Posterior vena cava (tissue), 2 donors: ENCODE measurements at places on chromosomes 4 and X.

- DNase-seq, result no peak
Observed at GRCh38 chr4:153764601-153765368, 5.0 kb upstream of the RNF175 start.

DNA sequence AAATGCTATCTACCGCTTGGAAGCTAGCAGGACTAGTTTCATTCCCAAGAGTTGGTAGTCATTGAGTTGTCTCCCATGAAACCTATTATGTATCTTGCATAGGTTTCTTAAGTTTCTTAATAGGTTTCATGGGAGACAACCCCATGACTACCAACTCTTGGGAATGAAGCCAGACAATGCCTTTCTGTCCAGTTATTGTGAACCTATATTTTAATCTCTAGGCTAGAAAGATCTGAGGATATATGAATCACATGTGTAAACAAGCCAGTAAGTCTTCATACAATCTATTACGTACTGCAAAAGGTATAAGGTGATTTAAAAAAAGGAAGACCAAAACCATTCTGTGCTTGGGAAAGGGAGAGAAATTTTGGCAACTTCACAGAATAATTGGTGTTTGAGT lies 162.6 kb downstream of the INPP4B start:
- DNase-seq, result no peak

DNA sequence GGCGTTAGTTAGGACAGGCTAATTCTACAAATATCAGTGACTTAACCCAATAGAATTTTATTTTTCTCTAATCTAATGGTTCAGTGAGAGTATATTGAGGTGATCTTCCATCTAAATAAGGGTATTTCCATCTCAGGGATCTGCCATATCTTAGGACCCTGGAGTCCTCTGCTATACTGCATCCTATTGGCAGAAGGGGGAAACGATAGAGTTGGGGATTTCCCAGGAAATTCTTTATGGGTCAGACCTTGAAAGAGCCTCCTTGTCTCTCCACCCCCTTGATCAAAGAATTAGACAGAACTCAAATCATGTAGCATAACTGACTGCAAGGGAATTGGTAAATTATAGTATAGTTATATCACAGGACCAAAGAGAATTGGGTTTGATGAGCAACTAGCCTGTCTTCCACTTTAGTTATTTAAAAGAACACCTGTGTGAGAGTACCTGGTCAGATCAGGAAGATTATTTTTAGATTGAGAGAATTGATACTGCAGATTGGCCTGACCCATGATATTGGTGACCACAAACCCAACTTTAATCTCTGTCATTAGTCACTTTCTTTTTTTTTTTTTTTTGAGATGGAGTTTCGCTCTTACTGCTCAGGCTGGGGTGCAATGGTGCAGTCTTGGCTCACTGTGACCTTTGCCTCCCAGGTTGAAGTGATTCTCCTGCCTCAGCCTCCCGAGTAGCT lies 25.6 kb downstream of the SMARCA5 start:
- DNase-seq, result no peak

- DNase-seq, result no peak
Observed at GRCh38 chr4:54495641-54496040, 162.1 kb upstream of the KIT start.

DNA sequence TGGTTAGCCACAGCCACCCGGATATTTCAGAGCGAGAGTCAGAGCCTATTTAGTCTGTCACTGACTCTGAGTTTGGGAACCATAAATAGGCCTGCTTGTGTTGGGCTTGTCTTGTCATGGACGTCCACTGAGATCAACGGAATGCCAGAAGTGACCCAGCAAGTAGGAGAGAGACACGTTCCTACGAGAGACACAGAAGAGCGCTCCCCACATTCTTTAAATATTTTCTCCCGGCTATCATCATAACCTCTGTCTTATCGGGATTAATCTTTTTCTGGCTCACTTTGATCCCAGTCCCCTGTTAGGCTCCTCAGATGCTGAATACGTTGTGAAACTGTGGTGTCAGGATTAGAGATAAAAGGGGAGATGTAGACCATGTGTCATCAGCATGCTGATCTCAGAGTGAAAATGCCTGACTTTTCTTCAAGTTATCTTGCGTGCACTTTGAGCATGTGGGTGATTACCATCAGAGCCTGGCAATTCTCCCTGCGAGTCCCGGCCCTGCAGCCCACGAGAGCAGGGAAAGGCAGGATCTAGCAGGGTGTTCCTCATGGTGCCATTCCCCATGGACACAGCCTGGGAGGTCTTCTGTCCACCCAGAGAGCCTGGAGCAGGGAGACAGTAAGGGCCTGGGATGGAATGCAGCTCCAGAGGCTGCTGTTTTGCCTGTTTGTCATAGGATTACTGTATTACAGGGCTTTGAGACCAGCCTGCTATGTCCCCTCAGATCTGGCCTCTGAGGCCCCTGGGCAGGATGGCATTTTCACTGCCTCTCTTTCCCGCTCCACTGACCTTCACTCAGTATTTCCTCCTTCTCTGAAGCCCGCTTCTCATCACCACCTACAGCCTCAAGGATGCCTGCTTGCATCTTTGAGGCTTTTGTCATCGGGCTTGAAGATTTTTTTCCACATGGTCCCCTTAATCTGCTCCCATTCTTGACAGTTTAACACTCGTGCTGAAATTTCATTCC lies 2.8 kb upstream of the TENM3 start:
- no peak for DNase-seq

GRCh38 chr4:75831856-75832405 lies 70.3 kb downstream of the PPEF2 start:
- DNase-seq, result no peak

DNA sequence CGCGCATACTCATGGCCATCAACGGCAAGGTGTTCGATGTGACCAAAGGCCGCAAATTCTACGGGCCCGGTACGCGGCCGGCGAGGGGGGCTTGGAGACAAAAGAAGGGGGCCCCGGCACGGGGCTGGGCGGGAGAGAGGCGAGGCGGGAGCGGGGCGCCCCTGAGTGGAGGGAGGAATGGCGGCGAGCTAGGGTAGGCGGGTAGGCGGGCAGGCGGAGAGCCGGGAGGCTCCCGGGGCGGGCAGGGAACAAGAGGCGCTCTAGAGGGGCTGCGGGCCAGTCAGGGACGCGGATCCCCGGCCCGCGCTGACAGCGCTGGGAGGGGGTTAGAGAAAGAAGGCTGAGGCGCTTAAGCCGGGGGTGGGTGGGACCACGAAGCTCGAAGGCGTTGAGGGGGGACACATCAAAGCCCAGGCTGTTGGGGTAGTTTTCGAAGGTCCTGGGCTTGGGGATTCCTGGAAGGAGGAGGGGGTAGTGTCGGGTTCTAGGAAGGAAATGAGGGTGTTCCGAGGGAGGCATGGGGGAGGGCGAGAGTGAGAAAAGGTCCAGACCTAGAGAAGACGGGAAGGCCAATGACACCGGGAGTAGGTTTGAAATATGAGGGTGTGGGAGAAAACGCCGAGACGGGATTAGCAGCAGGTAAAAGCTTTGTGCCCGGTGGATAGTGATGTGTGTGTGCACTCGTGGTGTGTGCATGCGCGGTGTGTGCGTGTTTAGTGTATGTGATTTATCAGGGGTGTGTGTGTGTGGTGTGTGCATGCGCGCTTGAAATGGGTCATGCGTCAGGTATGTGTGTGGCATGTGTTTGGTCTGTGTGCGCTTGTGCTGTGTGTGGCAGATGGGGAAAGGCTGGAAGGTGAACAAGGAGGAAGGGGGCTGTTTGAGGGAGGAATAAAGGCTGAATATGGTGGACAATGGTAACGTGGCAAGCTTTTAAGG lies 807 bp downstream of the PGRMC1 start:
- DNase-seq, result no peak

GRCh38 chr4:13601848-13602247 lies 25.7 kb downstream of the BOD1L1 start:
- no peak for DNase-seq

GRCh38 chrX:74505437-74505836 lies 84.1 kb downstream of the SLC16A2 start:
- DNase-seq, result no peak

DNA sequence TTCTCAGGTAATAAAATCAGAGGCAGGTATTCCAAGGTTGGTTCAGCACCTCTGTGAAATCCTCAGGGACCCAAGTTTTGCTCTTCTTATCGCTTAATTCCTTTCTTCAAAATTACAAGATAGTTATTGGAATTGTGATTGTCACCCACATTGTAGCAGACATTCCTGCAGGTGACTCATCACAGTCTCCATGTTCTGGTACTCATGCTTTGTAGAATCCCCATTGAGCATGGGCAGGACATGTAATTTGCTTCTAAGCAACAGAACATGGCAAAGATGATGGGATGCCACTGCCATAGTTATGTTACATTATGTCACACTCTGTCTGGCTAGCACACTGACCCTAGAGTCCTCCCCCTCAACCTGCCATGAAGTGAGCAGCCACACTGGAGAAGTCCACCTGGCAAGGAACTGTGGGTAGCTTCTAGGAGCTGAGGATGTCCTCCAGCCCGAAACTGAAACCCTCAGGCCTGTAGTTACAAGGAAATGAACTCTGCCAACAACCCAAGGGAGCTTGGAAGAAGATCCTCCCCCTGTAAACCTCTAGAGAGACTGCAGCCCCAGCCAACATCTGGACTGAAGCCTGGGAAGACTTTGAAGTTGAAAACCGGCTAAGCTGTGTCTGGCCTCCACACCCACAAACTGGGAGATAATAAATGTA lies 58.3 kb upstream of the GUCY1A1 start:
- no peak for DNase-seq

DNA sequence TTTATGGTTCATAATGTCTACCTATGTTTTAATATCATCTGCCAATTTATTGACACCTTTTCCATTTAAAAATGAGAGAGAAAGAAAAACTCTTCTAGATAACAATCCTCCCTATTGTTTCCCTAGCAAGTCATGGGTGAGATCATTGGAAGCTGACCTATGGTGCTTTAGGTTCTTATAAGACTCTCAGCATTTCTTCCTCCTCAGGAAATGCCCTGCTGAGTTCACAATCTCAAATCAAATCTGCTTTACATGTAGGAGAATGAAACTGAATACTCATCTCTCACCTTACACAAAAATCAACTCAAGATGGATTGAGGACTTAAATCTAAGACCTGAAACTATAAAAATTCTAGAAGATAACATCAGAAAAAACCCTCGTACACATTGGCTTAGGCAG lies 267.4 kb downstream of the RAPGEF2 start:
- DNase-seq, result no peak

GRCh38 chr4:73066928-73067327 lies 2.6 kb downstream of the COX18 start:
- DNase-seq, result no peak
